ENCODE measurements at places on chromosomes 12 and 14. TPM values are rescaled to one million over a fixed set of nuclear protein-coding genes. Genes with fewer than 3 reads are reported as not detected.

DNA sequence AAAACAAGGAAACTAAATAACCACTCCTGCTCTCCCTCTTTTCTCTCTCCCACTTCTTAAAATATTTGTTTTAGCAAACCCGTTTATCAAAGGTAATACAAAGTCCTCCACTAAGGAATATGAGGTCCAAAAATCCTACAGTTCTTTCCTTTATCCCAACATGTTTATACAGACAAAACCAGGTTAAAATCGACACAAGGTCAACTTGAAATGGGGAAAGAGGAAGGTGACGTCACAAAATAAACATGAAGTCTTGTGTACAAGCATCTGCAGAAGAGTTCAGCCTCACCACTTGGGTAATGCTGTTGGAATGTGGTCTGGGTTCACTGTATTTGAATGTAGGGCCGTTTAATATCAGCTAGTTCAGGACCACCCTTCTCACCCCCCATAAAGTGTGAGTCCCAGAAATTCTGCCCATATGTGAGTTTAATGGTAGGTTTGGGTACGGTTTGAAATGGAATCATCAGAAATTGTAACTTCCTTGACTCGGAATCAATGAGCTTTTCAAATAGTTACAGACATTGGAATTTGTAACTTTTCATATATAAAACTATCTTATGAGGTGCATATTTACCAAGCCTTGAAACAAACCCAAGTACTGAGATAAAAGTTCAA, 120.0 kb upstream of the SLC38A2 start:
- DNase-seq, result no peak

GRCh38 chr12:13227191-13227590, 30.7 kb downstream of the EMP1 start:
- DNase-seq, result no peak

DNA sequence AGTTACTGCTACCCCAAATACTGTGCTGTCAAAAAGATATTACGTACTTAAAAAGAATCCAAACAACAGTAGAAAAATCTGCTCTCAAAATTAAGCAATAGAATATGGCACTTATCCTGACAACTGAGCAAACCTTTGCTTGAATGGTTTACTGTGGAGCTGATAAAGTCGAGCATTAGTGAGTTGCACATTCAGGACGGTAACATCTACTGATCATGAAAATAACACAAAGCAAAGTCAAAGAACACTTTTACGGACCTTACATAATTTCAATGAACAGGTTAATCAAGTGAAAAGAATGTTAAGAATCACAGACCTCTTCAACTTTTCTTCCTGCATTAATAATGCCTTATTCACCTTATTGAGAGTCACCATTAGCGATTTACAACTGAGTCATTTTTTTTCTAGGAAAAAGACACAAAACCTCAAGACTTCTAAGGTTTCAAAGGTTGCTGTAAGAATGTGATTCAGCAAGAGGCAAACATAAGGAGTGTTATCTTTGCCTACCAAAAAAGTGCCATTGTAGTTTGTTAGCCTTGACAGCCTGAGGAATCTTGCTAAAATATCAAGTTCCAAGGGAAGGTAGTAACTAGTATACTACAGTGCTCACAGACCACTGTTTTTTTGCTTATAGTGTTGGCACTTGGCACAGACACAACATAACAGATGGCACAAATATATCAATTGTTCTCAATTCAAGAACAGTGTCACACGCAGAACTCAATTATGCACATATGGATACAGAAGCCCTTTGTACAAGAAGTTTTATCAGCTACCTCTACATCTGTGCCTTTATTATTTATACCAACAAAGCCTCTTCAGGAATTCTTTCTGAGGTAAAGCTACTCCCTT, 334.2 kb upstream of the RPL10L start:
- no peak for DNase-seq

Gene OR4N5
- polyA plus RNA-seq, result not detected

Gene BAZ2A
- 35.0 TPM for polyA plus RNA-seq

Gene LMNTD1
- polyA plus RNA-seq, result not detected

Measured in muscle of back (tissue), 13 donors.